ENCODE measurements at places on chromosomes 6 and 20.

GRCh38 chr20:31934968-31935764, 16.7 kb downstream of the PDRG1 start:
- no peak for DNase-seq

DNA sequence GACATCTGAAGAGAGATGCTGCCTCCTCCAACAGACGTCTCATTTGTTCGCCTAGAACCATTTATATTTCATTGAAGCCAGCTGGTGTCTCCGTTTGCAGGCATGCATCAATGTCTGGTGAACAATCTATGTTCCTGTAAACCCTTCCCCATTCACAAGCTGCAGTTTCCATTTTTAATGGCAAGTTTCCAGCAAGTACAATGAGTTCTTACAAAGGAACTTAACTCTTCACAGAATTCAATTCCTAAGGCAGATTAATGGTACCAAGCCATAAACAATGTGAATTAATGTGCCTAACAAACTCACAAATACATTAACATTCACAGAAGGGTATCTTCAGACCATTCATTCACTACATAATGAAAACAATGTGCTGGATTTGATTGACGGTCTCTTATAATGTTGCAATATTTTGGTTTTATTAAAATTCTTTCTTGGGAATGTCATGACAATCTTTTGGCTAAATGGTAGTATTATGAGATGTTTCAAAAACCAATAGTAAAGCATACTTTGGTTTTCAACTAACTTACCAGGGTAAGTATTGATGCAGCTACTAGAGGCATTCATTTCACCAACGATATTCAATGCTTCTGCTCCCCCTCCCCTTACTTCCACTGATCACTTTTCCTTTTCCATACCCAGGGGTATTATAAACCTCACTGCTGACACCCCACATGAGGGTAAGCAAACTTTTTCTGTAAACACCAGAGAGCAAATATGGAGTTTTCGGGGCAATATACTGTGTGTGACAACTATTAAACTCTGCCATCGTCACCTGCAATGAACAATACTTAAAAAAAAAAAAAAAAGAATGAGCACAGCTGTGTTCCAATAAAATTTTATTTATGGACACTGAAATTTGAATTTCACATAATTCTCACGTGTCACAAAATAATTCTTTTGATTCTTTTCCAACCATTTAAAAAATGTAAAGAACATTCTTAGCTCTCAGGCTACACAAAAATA, 4.2 kb downstream of the AKIRIN2 start:
- DNase-seq: peak; percentile 64

DNA sequence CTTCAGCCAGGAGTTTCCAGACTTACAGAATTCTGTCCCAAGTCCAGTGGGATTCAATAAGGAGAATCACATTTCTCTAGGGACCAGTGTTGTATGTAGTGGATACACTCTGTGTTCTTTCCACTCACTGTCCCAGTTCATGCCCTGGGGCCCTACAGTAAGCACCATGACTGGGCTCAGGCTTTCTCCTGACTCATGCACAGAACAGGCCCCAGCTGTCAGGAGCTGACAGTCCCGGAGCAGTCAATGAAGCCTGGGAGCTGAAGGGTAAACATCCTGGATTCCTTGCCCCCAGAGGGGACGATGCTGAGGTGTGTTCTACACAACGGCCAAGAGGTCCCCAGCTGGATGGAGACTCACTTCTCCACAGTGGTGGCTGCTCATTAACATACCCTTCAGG, 40.2 kb upstream of the LRFN2 start:
- no peak for DNase-seq

GRCh38 chr6:91697010-91697695, 1110.3 kb upstream of the MAP3K7 start:
- DNase-seq: no peak

- no peak for DNase-seq
These were observed 17.8 kb downstream of the LRFN2 start for GRCh38 chr6:40569162-40569910.

- no peak for DNase-seq
These were observed 25.5 kb upstream of the ADRM1 start for GRCh38 chr20:62277253-62277652.

- no peak for DNase-seq
These were observed 57.2 kb upstream of the CNR1 start for GRCh38 chr6:88223298-88223697.

- DNase-seq: no peak
These were observed 26.3 kb downstream of the WRNIP1 start for GRCh38 chr6:2791450-2791974.

DNA sequence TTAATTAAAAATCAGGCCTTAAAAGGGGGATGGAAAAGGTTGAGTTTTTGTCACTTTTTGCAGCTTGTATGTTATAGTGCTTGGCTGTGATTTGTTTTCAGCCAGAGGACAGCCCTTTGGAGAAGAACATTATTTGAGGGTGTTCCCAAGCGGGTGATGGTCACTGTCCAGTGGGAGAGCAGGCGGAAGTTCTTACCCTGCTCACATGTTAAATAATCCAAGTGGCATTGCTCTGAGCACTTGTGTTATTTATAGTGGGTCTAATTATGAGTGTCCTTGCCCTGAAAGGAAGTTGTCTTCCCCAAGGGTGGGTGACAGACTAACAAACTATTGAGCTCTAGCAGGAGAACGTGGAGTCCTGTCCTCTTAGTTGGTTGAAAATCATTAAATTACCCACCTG, 49.5 kb downstream of the DOK5 start:
- DNase-seq: no peak

- peak; percentile 52 for DNase-seq
These were observed 528 bp downstream of the NUDT3 start for GRCh38 chr6:34391786-34392496.

- no peak for DNase-seq
These were observed 11.7 kb downstream of the ADNP start for GRCh38 chr20:50919567-50919966.

GRCh38 chr6:4930025-4930691, 73.7 kb downstream of the RPP40 start:
- no peak for DNase-seq

DNA sequence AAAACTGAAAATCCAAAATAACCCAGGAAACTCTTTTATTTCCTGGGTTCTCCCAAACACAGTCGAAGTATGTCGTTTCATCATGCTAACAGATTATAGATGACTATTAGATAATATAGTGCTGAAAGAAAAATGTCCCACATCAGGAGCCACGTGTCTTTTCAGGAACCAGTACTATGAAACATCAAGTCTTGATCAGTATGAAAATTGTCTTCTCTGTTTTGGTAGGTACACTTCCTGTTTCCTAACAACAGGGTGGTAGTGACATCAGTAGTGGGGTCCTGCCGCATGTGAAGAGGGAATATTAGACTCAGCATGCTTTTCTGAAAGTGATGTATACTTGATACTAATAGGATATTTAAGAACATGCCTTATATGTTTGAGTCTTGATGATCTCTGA, 136.7 kb downstream of the HIVEP1 start:
- no peak for DNase-seq

- DNase-seq: no peak
These were observed 103.9 kb upstream of the AFDN start for GRCh38 chr6:167722634-167723309.

DNA sequence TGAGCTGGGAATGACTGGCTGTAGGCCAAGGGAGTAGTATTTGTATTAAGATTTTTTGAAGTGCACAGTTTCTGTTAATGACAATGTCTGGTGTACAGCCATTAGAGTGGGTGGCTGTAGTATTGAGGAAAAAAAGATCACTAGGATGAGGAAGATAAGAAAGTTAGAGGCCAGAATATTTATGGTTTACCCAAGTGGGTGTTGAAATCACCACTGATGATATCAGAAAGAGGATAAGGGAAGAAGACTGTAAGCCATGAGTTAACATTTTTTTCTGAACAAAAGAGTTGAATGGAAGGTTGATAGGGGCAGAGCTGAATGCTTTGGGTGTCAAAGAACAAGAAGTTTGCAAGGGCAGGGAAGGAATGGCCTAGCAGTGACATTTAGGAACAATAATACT, 104.7 kb downstream of the PRDM13 start:
- no peak for DNase-seq

DNA sequence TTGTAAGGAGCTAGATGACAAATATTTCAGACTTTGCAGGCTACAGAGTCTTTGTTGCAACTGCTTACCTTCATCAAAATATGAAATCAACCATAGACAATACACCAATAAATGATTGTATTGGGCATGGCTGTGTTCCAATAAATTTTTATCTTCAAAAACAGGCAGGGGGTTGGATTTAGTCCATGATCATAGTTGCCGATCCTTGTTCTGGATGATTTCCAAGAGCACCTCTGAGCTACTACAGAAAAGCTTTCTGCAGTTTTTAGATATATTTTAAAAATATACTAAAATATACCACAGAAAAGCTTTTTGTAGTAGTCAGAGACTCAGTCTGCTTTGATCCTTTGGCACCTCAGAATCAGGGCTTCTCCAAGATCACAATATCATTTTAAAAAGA, 145.0 kb downstream of the HTR1B start:
- DNase-seq: no peak

GRCh38 chr6:120395330-120395729, 939.0 kb downstream of the TBC1D32 start:
- no peak for DNase-seq

GRCh38 chr6:127775371-127775770, 125.5 kb downstream of the THEMIS start:
- DNase-seq: no peak

- no peak for DNase-seq
These were observed 90.5 kb downstream of the PRND start for GRCh38 chr20:4812216-4812615.

DNA sequence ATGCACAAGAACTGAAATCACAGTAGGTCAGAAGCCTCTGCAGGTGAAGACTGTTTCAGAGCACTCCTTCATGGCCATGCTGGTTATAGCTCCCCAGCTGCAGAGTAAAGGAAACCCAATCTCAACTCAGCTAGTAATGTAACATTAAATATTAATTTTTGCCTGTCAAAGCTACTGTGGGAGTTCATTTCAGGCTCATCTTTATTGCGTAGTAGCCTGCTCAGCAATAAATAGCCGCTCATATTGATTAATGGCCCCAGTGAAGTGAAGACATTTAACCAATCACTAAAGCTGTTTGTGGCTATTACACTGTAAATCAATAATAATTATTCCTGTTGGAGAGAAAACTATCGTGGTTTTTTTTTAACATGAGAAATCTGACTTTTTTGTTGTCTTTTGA, 101.7 kb downstream of the FRK start:
- no peak for DNase-seq

- no peak for DNase-seq
These were observed 11.6 kb downstream of the NRN1 start for GRCh38 chr6:5994999-5995657.

DNA sequence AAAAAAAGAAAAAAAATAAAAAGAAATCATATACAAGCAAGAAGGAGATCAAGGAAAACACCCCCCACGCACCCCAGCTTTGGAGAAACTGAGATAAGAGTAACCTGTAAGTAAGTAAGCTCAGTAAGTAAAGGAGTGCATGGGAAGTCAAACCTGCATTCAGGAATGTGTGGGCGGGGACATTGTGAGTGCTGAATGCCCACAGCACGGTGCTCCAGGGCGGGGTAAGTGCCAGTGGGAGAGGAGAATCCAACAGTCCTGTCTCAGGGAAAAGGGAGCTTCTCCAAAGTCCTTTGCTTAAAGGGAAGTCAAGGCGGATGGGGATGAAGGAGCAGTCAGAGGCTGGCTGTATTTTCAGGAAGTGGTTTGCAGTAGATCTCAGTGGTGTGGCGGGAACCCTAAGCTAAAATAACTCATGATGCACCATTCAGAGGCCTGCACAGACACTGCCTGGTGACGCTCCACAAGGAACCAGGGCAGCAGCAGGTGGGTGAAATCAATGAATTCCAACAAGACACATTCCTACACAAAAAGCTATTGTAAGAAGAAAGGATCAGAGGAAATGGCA, 368.0 kb downstream of the QKI start:
- DNase-seq: peak; percentile 83

DNA sequence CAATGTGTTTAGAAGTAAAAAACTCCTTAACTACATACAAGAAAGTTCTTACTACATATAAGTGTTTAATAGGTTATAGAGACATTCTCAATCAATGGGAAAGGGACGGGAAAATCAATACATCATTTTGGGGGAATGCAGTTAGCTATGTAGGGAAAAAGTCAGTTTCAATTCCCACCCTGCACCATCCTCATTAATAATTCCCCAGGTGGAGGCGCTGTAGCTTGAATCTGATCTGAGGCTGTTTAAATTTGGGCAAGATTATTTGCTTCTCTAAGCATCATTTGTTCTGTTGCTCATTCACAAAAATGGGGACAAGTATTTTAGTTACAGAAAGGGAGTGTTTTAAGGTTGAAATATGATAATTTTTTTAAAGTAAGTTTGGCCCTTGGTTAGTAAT, 19.1 kb downstream of the OLIG3 start:
- DNase-seq: no peak

GRCh38 chr6:156988276-156989158, 211.3 kb downstream of the ARID1B start:
- DNase-seq: peak; percentile 15

DNA sequence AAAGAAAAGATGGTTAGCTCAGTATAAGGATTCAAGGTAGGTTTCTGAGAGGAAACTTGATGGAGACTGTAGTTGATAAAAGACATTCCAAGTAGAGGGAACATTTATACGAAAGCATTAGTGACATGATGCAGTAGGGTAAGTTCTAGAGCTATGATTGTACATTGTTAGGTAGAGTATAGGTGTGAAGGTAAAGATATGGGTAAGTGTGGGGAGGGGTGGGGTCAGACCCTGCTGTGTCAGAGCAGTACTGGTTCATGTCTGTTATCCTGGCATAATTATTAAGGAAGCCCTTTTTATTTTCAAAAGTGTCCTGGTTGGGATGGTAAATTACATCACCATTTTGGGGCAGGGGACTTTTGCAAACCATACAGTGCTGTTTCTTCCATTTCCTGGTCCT, 635.8 kb downstream of the COL12A1 start:
- no peak for DNase-seq

- no peak for DNase-seq
These were observed 40.8 kb upstream of the ATXN1 start for GRCh38 chr6:16802071-16802470.

GRCh38 chr6:31114541-31114878, at the start of gene PSORS1C1:
PSORS1C1 (plus strand) TSS chr6:31114800; CDS start chr6:31129633, 14,833 bp downstream.
- no peak for DNase-seq

- DNase-seq: no peak
These were observed 92.3 kb upstream of the ELOVL5 start for GRCh38 chr6:53441035-53441493.

All from suppressor macrophage (primary cell).